Breast epithelium (tissue), 4 donors: ENCODE measurements at places on chromosomes 1 and 21. TPM values are rescaled to one million over a fixed set of nuclear protein-coding genes. Genes with fewer than 3 reads are reported as not detected.

DNA sequence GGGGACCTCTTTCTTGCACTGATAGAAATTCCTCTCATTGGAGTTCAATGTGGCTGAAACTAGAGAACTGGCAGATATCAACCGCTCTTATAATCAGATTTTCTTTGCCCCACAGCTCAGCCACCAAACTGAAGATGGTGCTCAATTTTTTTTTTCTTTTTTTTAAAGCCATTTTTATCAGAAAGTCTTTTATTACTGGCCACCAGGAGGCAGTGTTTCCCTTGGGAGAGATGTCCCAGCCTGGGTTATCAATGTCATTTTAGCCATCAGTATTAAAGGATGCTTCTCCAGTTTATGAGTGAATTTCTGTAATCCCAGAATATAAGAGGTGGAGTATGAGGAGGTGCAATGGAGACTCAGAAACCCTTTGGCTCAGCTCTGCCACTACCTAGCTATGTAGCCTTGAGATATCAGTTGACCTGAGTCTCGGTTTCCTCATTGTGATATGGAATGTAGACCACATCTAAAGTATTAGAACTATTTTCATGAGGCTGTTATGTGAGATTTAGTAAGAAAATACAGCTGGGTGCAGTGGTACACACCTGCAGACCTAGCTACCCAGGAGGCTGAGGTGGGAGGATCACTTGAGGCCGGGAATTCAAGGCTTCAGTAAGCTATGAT is 27.6 kb downstream of the CD244 start:
- no peak for DNase-seq

DNA sequence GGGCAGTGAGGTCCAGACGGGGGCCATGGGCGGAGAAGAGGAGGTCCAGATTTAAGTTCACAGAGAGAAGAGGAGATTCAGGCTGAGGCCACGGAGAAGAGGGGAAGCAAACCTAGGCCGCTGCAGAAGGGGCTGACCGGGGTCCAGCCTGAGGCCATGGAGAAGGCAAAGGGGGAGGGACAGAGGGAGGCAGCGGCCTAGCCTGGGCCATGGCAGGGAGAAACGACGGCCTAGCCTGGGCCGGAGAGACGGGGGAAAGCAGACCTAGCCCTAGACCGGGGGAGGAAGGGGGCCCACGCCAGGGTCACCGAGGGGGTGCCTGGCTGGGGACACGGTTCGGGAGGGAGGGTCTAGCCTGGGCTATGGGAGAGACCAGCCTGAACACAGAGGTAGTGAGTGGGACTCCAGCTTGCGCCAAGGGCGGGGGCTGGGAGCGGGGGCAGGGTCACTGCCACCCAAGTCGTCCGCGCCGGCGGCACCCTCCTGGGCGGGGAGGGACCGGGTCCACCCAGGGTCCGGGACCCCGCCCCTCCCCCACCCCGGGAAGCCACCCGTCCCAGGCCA is 459 bp downstream of the CAPZB start:
- no peak for DNase-seq

DNA sequence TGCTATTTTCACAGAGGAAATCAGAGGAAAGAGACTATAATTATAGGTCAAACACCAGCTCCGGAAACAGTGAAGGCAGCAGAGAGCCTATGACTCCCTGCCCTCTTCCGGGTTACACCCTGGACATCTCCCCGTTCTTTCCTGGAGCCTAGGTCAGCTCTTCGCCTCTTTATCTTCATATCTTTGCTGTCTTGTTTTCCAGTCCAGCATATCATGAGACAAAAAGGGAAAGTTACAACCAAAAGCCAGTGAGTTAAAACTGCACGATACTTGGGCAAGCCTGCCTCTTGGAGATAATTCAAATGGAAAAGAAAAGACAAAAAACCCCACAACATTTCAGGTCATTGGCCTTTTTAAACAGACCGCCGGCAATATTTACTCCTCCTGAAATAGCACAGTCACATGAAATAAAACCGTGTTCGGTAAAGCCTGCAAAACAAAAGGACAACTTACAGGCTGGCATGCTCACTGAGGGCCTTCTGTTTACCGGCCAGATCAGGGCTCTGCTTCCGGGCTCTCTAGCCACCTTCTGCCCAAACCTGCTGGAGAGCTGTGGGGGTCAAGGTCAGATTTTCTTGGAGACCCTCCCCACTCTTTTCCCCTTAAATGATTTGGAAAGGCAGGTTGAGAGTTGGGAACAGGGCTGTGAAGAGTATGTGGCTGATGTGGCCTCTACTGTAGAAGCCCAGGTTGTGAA is 42.8 kb upstream of the PPP2R5A start:
- no peak for DNase-seq

GRCh38 chr1:87296206-87296605 is 32.5 kb upstream of the LMO4 start:
- DNase-seq: no peak

DNA sequence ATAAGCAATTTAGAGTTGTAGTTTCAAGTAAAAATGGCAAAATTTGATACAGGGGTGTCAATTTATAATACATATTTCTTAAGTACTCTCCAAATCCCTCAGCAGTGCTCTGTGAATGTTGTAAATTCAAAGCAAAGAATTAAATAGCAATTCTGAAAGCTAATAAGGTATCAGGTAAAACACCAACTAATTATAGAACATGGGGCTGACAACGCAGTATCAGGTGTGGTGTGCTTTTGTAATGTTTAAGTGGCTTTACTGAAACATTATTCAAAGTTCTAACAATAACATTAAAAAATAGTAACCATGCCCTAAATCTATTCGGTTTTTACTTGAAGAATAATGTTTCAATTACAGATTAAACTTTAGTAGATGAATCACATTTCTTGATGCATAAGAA is 1271.2 kb upstream of the ADGRL2 start:
- no peak for DNase-seq

DNA sequence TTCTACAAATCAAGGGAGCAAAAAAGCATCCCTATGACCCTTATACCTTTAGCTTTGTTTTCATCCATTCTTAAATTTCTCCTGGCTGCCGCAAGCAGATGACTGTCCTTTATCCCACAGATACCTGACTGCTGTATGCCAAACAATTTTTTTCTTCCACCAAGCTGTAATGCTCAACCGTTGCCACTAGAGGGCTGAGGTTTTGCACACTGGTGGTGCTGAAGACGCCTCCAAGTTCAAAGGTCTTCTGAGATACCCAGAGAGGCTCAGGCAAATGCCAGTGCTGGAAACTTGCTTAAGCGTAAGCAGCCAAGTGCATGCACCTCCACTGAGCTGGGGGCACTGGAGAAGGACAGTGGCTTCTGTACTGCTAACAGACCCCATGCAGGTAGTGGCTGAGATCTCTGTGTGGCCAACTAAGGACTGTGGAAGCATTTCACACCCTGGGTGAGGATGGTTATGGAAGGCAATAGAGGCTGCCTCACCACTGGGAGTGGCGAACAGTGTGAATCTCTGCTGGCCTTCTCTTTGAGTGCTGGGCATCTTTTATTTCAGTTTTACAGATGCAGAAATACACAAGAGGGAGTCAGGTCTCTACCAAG is 28.5 kb downstream of the CNIH3 start:
- no peak for DNase-seq

DNA sequence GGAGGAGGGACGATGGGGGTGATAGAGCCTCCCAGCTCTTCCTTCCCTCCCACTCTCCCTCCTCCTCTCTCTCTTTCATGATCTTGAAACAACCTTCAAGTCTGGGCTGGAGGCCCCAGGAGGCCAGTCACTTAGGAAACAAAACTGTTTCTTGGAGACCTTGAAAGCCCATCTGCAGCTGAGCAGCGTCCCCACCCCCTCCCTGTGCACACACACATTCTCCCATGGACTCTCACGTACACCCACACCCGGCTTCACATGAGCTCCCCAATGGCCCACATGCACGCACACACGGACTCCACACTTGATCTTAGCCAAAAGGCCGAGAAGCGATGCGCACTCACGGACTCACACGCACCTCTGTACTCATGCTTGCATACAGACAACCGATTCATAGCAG is 3.2 kb upstream of the ATP1A2 start:
- DNase-seq: no peak

DNA sequence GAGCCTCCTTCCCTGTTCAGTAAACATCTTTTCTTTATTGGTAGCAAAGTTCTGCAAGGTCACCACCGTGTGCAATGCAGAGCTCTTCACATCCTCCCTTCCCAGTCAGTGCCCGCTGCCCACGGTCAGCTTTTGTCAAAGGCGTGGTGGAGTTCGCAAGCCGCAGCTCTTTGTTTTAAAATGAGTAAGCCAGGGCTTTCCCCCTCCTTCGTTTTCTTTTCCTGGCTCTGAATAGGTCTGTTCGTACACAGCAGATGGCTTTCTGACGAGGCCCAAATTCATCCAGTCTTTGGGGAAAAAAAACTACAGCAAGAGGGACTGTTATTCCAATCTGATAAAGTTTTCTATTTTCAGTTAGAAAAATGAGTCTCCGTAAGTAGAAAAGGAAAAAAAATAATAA is 153.2 kb downstream of the LRIG2 start:
- DNase-seq: no peak

GRCh38 chr1:28973596-28974421 is 59.4 kb downstream of the EPB41 start:
- no peak for DNase-seq

DNA sequence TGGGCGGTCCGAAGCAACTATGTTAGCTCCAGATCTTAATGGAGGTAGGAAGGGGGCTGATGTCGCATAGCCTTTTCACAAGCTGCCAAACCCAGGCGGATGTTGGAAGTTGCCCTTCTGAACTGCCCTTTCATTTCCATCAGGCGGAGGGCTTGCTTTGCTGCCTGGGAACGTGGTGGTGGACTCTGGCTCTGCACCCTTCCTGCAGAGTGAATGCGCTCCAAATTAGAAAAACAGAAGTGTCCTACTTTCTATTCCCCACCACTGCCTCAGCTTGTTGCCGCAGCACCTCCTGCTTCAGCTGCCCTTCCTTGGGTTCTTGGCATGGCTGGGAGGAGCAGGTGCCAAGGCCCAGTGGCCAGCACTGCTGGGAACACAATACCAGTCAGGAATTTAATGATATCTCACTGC is 60.6 kb downstream of the AK4 start:
- no peak for DNase-seq

The PPFIA4 gene
- 0.80 TPM for total RNA-seq

The KLHDC7A gene
- total RNA-seq: 15.7 TPM

The VHLL gene
- total RNA-seq: not detected

The HCRTR1 gene
- total RNA-seq: not detected

GRCh38 chr1:153509729-153510354 is 25.9 kb downstream of the S100A6 start:
- DNase-seq: no peak

The NTRK1 gene
- total RNA-seq: 0.73 TPM

The FAM72B gene
- 0.73 TPM for total RNA-seq

GRCh38 chr1:27604579-27605299 is 795 bp upstream of the AHDC1 start:
- no peak for DNase-seq

DNA sequence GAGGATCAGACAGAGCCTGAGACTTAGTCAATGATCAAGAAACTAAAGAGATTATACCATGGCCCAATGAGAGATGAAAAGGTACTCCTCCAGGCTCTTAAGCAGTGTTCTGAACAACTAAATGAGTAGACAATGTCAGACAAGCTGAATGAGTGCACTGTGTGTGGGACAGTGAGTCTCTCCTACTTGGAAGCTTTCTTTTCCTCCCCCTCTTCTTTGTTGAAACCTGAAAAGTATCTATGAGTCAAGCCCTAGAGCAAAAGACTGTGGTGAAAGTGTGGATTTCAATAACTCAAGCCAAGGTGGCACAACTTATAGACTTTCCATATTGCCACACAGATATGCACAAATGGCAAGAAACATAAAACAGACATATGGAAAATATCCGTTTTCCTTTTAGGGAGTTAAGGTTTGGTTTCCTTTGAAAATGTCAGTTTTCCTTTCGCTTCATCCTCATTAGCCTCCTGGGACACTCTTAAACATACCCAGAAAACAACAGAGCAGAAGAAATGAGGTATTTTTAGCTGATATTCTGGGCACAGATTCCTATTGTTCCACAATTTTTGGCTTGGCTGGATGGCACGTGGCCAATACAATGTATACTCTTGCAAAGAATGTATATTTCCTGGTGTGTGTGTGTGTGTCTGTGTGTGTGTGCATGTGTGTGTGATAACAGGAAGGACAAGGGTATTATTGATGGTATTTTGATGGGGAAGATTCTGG is 96.6 kb downstream of the LMX1A start:
- no peak for DNase-seq

The CD5L gene
- total RNA-seq: not detected
